ENCODE measurements at places on chromosomes 11 and 22.

DNA sequence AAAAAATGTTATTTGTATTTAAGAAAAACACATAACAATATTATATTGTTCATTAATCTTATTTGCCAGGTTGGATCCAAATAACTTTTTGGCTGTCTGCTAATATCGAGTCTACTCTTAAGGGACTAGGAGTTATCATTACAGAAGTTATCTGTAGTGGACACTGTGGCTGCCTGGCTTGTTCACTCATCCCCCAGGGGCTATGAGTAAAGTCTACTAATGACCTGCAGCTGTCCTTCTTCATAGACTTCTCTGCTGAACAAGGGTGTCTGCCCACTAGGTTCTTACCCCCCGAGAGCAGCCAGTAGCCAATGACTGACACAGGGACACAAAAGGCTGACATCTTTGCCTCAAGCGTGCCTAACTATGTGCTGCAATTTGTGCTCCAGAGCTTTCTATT, 69.7 kb downstream of the APIP start:
- no peak for DNase-seq

- DNase-seq: no peak
These were observed 566 bp downstream of the ATP6V1E1 start for GRCh38 chr22:17627961-17628405.

DNA sequence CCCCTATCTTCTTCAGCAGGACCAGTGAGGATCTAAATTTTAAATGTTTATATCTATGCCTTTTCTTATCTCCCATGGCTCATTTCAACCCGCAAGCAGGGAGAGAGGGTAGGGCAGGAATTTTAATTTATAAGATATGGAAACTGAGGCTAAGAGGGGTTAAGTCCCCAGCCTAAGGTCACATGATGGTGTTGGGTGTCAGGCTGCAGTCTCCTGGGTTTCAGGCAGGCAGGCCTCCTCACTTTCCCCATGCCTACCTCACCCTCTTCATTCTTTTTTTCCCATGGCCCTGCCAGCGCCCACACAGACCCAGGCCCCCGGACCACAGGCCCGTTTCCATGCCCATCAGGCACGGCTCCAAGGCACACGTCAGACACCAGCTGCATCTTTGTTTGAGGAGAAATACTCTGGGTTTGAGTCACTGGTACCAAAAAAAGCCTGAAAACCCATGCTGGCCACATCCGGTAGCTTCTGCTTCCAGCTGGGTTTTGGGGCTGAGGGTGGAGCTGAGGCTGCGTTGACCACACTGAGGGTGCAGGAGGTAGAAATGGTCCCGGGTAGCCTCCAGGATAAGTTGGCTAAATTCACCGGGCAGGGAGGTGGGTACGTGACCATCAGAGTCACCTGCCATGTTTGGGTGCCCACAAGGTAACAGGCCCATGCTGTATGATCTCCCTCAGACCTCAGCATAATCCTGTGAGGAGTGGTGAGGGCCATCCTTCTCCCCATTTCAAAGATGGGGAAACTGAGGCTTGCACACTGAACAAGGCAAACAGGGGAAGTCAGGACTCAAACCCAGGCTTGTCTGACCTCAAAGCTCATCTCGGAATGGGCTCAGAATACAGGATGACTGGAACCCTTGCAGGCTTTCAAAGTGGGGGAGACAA, 7.5 kb downstream of the CRYBB1 start:
- peak; percentile 95 for DNase-seq

DNA sequence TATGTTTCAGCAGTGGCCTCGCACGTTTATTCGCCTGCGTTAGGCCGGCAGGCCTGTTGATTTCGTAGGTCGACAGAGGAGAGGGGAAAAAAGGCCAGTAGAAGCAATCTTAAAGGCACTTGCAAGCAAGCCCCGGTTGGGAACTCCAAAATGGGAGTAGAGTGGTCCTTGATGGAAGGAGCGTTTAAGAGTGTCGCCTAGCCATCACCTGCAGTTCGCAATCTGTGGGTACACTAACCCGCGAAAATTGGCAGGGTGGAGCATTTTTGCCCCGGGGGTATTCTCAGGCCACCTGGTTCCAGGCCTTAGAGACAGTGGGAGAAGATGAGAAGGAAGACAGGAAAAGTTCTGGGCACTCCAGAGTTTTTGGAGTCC, 1.1 kb downstream of the EWSR1 start:
- DNase-seq: no peak

DNA sequence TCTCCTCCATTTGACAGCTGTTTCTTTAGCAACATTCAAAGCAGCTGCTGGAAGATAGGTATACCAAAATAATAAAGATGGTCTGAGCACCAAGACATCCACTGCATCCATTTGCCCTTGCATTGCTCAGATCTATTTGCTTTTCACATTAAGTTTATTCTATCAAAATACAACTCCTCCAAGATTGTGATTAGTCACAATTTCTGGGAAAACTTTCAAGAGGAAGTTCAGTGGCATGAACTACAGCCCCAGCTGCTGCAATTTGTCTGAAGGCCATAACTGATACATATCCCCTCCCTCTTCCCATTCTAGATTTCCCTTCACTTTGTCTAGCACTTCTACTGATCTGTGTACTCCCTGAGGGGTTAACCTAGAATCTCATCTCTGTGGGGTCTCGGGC, 117.5 kb upstream of the CEP126 start:
- no peak for DNase-seq

- DNase-seq: no peak
These were observed 67.5 kb upstream of the IGLL5 start for GRCh38 chr22:22820076-22820475.
